ENCODE measurements at places on chromosomes 2 and 18.
A peak's percentile ranks its signal among the peaks of the same experiment; 100 is the strongest.

DNA sequence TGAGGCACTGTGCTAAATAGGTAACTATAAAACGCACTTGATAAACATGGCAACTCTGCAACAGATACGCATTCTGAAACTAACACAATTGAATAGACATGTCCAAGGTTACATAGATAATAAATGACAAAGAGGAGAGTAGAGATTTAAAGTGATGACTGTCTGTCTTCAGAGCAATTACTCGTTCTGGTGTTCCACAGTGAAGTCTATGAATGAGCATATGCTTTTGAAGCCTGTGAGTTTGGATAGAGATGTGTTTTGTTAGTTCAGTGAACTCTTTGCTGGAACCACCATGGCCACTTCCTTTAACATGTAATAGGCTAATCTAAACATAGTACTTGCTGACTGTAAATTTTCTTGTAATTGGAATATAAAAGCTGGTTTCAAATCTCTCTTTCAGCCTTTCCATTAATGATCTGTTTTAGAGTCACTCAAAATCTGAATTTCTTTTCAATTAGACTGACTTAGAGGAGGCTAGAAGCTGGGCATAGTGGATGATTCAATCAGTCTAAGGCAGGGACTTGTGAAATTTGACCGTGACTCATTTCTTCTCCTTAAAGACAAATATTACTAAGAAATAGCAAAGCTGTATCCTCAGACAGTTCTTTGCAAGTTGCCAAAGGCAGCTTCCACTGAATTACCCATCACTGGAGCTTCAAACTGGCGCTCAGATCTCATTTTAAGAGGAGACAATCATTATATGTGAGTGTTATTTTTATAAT, 1130.1 kb upstream of the CELF4 start:
- no peak for DNase-seq

DNA sequence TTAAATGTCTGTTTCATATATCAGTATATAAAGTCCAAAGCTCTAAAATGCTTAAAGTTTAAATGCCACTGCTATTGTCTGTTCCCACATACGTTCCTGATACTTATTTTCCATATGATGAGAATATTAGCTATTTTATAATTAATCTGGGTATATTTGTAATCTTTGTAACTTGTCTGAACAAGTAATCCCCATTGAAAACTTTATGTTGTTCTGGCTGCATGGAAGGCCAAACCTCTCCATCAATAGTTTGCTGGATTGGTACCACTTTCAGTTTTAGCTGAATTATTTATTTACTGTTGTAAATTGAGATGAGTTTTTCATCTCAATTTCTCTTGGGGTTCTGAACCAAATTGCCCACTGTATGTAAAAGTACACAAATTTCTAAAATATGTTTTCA, 1.5 kb downstream of the MBD5 start:
- DNase-seq = no peak

DNA sequence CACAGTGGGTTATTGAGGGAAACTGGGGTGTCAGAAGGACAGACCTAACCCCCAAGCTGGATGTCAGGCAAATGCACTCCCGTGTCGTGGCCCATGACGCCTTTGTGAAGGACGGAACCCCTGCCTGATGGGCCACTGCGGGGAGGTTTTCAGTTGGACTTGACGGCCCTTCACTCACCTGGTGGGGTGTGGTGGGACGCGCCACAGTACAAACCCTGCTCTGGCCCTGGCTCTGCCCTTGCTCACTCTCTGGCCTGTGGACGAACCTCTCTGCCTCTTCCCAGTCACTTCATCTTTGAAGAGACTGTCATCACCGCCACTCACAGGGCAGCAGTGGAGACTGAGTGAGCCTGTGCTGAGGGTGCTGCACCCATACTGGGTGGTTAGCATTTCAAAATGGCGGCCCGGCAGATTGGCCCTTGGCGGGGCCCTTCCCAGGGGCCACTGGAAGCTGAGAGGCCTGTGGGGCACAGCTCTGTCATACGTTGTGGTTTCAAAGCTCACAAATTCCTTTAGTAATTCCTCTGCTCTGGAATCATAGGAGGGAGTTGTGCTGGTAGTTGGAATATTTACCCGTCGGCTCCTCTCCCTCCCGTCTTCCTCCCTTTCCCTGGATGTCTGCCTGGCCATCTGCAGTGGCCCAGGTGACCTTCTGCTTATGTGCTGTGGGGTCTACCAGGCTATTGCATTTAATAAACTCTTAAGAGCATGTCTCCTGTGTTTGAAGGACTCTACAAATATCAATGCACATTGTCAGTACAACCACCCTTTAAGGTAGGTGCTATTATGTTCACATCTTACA, 200.6 kb downstream of the CTIF start:
- no peak for DNase-seq

DNA sequence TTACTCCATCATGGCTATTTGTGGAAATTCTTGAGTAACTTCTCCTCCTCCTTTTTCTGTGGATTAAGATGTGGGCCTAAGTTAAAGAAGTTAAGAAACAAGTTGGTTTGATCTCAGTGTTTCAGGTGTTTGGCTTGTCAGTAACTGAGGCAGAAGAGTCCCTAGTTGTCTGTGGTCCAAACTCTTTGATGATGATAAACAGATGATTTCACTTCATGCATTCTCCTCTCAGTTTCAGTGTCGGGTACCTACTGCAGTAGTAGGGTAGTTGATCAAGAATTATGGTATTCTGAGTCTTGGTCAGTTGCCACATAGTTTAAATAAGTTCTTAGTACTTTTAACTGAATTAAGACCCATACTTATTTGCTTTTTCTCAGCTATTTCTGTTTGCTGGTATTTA, 85.6 kb downstream of the NCOA1 start:
- DNase-seq = peak; percentile 25

- no peak for DNase-seq
Measured at GRCh38 chr2:19871836-19872235, 29.9 kb downstream of the TTC32 start.

DNA sequence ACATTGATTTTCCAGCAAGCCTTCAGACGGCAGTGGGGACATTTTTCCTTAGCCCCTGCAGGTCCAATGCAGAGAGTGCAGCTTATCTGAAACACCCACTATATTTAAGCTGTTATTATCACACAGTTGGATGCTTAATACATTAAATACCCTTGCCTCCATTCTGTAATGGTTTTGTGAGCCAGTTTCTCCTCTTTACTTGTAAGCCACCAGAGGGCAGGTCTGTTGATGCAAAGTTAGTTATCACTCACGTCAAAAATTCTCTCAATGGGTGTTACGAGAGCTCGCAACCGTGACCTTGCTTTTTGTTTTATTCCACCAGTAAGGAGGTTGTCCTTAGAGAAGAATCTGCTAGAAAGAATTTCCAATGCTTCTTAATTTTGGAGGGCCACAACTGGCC, 189.8 kb downstream of the INSIG2 start:
- DNase-seq = no peak

- DNase-seq = no peak
Measured at GRCh38 chr18:11751341-11752115, 62.5 kb downstream of the GNAL start.

DNA sequence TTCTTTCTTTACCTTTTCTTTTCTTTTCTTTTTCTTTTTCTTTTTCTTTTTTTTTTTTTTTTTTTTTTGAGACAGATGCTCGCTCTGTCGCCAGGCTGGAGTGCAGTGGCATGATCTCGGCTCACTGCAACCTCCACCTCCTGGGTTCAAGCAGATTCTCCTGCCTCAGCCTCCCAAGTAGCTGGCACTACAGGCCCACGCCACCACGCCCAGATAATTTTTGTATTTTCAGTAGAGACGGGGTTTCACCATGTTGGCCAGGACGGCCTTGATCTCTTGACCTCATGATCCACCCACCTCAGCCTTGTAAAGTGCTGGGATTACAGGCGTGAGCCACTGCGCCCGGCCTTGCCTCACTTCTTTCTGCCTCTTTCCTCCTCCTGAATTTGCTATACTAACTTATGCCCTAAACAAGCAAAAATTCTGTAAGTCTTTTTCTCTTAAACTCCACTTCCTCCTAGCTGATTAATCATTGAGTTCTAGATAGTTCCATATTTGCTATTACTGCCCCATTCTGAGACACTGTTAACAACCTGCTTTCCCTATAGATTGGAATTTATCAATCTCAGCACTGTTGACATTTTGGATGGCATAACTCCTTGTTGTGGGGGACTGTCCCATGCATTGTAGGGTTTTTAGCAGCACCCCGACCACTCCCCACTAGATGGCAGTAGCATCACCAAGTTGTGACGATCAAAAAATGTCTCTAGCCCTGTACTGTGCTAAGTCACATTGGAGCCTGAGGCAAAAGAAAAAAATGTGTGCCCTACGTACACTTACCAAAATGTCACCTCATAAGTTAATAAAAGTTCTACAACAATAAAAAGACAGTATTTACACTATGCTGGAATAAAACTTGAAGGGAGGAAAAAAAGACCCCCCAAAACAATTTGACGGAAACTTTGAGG, 16.4 kb upstream of the THADA start:
- DNase-seq = peak; percentile 55

GRCh38 chr2:234423884-234424283, 73.0 kb downstream of the ARL4C start:
- no peak for DNase-seq

DNA sequence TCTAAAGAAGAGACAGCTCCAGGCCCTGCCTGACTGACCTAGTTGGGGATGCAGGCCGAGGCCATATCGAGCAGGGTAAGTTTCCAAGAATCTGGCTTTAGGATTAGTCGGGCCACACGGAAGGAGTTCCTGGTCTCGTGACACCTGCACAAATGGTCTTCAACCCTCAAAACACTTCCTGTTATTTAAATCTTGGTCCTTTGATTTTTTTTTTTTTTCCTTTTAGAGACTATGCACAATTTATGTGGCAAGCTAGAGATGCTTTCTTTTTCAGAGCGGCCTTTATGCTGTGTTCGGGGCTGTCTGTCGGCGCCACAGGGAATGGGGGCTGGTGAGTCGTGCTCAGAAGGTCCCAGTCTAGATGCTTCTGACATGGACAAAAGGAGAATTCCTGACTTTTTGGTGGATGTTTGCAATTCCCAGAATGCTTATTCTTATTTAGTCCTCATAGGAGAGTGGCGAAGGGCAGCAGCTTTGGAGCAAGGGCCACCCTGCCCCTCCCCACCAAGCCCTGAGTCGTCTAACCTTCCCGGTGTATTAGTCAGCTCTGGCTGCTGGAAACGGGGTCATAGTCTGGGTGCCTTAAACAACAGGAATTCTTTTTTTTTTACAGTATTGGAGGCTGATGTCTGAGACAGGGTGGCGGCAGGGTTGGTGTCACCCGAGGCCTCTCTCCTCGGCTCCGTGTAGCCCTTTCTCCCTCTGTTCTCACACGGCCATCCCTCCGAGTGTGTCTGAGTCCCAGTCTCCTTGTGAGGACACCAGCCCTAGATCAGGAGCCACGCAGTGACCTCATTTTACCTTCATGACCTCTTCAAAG, 27.4 kb downstream of the HPCAL1 start:
- DNase-seq = no peak

DNA sequence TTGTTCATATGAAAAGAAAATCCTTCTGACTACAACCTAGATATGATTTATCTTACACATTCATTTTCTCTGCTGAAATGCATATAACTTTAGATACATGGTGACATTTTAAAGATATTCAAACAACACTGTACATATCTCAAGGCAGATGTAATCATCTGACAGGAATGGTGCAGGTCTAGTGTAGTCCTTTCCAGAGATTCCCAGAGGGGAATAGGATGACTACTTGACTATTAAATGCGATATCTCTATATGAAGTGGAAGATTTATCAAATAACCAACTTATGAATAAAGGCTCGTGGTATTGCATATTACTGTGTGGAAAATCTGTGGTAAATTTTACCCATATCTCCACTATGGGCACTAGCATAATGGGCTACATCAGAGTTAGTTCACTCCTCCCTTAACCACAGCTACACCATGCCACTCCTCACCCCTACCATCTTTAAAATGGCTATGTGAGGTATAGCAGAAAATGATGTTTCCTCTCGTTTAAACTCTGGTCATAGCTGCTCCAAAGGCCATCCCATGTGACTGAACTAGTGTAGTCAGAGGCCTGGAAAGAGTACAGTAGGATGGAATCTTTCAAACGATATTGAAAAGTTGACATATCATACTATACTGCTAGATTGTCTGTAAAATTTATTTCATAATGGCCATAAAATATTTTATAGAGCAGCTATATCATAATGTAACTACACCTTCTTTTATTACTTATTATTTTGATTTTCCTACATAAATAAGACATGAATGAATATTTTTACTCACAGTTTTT, 9.1 kb upstream of the ITPRID2 start:
- no peak for DNase-seq

Measured in GM13977 (cell line).